ENCODE measurements at places on chromosomes 1 and 21.

GRCh38 chr1:228647523-228648444 is 87.5 kb upstream of the RHOU start:
- DNase-seq, result no peak
- peaks cover 64% of the 10 kb centered on the region for H3K27me3 ChIP-seq
- H3K27ac ChIP-seq, result peak overlapping the region; percentile 46
- peak overlapping the region; percentile 78 for H3K4me3 ChIP-seq
- H3K4me1 ChIP-seq, result peaks cover 27% of the 10 kb centered on the region
- peaks cover 6% of the 10 kb centered on the region for H3K36me3 ChIP-seq

DNA sequence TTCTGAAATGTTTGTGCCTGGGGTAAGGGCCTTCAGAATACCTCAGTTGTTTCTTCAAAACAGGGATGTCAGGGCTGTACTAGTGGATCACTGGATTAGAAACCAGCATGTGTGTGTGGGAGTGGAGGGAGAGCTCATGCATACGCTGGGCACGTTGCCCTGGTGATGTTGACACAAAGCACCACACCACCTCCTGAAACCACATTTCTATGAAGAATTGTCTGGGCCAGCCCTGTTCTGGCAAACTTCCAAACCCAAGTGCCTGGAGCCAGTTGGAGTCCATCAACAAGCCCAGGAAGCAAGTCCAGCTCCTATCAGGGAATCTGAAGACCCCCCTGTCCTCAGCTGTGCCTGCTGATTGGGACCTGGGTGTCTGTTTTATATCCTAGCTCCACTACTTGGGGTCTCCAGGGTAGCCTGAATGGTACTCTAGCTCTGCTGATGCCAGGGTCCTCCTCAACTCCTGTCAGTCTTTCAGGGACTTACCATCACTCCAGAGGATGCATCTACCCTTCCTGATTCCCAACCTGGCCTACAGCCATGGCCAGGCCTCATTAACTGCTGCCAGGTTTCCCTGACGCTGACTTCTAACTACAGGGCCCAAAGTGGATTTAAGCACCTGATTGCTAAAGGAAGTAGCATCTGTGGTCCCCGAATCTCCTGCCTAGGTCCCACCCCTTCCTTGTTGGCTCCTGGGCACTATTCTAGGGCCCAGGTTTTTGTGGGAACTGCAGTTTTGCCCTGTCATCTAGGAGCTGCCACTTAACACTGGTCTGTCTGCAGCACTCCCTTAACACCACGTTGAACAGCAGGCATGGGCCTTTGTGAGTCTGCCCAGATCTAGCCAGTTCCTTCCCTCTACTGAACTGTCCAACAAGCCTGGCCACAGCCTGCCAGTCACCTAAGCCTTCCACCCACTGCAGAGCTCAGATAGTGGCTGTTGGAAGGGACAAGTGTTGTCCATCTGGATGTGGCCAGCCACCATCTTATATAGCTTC is 45.5 kb downstream of the LPAR3 start:
- peak overlapping the region; percentile 16 for H3K27ac ChIP-seq
- DNase-seq, result no peak
- peaks cover 15% of the 10 kb centered on the region for H3K4me1 ChIP-seq
- H3K36me3 ChIP-seq, result no peaks in the 10 kb centered on the region

DNA sequence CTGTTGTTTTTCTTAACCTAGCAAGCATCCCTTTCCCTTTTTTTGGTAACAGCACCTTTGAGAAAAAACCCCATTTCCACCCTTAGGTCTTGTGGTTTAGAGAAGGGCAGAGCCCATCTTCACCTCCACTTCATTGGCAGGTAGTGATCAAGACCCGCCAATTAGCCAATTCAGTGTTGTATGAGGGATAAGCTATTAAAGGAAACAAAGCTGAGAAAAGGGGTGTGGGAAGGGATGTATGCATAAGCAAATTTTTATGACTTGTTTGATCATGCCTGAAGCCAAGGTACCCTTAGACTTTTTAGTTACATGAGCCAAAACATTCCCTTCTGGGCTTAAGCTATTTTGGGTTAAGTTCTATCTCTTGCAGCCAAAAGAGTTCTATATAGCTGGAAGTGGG is 3.6 kb upstream of the ZNF697 start:
- no peaks in the 10 kb centered on the region for H3K36me3 ChIP-seq
- no peak overlapping the region for H3K4me3 ChIP-seq
- H3K27me3 ChIP-seq, result peaks cover 79% of the 10 kb centered on the region
- H3K27ac ChIP-seq, result no peak overlapping the region

GRCh38 chr1:9780554-9781110 is 43.1 kb downstream of the CLSTN1 start:
- H3K27ac ChIP-seq, result no peak overlapping the region
- H3K27me3 ChIP-seq, result no peaks in the 10 kb centered on the region
- H3K4me3 ChIP-seq, result no peak overlapping the region
- DNase-seq, result no peak
- peaks cover 21% of the 10 kb centered on the region for H3K4me1 ChIP-seq

- DNase-seq, result no peak
- H3K4me1 ChIP-seq, result no peaks in the 10 kb centered on the region
- no peak overlapping the region for H3K4me3 ChIP-seq
- H3K27ac ChIP-seq, result no peak overlapping the region
- peaks cover 36% of the 10 kb centered on the region for H3K27me3 ChIP-seq
- H3K36me3 ChIP-seq, result no peaks in the 10 kb centered on the region
These were observed 8.4 kb downstream of the CR2 start for GRCh38 chr1:207462535-207462934.

GRCh38 chr1:150076066-150076465 is 8.5 kb downstream of the VPS45 start:
- no peaks in the 10 kb centered on the region for H3K27me3 ChIP-seq
- peaks cover 28% of the 10 kb centered on the region for H3K36me3 ChIP-seq
- H3K4me1 ChIP-seq, result peaks cover 6% of the 10 kb centered on the region
- no peak overlapping the region for H3K27ac ChIP-seq

DNA sequence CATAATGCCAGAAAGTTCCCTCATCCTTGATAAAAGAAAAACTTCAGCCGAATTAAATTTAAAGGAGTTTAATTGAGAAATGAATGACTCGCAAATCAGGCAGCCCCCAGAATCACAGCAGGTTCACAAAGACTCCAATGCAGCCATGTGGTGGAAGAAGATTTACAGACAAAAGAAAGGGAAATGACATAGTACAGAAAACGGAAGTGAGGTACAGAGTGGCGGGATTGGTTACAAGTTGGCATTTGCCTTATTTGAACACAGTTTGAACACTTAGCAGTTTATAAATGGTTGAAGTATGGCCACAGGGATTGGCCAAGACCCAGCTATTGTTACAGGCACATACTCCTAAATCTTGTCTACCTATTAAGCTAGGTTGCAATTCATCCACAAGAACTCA is 46.6 kb downstream of the HIVEP3 start:
- no peak overlapping the region for H3K27ac ChIP-seq
- no peaks in the 10 kb centered on the region for H3K27me3 ChIP-seq
- H3K4me3 ChIP-seq, result no peak overlapping the region
- no peak for DNase-seq
- H3K36me3 ChIP-seq, result no peaks in the 10 kb centered on the region
- H3K4me1 ChIP-seq, result peaks cover 40% of the 10 kb centered on the region

- H3K36me3 ChIP-seq, result peaks cover 2% of the 10 kb centered on the region
- H3K4me1 ChIP-seq, result peaks cover 67% of the 10 kb centered on the region
- no peaks in the 10 kb centered on the region for H3K27me3 ChIP-seq
- DNase-seq, result peak; percentile 20
- peak overlapping the region; percentile 76 for H3K27ac ChIP-seq
- H3K4me3 ChIP-seq, result peak overlapping the region; percentile 2
These were observed 182.6 kb upstream of the EDN2 start for GRCh38 chr1:41666981-41667631.

DNA sequence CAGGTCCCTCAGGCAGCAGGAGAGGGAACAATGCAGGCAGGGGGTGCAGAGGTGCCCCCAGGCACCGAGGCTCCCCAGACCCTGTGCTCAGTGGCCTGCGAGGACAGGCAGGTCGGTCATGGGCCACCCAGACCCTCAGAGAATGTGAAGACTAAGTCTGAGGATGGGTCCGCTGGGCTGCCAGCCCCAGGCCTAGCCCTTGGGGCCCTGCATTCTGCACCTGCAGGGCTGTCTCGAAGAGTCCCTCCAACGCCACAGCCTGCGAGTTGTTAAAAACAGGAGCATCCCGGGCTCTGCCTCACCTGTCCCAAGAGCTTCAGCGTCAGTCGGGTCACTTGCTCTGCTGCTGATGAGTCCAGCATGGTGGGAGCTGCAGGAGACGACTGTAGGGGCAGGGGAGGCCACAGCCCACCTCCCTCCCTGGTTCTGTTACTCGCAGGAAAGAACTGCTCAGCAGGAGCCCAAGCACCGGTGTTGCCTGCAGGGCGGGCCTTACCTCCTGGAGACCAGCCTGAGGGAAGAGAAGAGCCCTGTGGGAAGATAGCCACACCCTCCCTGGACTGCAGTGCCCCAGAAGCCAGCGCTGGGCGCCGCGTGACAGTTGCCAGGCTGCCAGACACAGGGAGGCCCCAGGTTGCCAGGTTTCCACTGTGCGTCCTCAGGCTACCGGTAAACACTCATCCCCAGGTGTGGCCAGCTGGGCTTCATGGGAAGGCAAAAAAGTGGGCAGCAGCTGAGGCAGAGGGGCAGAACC is 5.8 kb downstream of the C21orf58 start:
- H3K4me1 ChIP-seq, result peaks cover 6% of the 10 kb centered on the region
- H3K27me3 ChIP-seq, result no peaks in the 10 kb centered on the region
- no peak for DNase-seq
- no peaks in the 10 kb centered on the region for H3K36me3 ChIP-seq
- no peak overlapping the region for H3K4me3 ChIP-seq

DNA sequence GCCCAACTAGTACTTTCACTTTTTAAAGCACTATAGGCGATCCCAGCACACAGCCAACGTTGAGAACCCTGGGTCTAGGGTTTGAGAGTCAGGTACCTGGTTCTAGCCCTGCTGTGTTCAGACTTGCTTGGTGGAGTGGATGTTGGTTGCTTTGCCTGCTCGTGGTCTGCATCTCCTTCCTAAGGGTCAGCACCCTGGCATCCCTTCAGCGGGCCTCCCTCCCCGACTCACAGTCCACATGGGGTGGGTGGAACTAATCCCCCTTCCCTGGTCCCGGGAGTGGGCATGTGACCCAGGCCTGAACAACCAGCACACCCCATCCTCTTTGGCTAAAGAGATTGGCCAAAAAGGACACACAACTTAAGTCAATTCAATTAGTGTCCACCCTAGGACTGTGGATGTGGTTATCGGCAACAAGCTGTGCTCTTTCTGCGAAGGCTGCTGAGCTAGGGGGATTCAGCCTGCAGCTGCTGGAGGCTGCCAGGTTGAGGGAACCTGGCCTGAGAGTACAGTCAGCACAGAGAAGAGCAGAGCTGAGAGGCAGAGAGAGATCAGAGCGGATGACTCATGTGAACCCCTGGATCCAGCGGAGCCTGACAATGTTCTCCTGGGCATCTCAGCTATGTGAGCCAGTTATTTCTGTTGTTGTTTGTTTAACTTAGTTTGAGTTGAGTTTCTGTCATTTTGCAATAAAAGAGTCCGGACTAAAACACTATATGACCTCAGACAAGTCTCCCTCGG is 138.9 kb downstream of the ACTL8 start:
- no peak for DNase-seq
- H3K27me3 ChIP-seq, result peaks cover 57% of the 10 kb centered on the region
- H3K4me3 ChIP-seq, result no peak overlapping the region
- H3K4me1 ChIP-seq, result no peaks in the 10 kb centered on the region
- peaks cover 1% of the 10 kb centered on the region for H3K36me3 ChIP-seq

GRCh38 chr1:155703216-155703615 is 14.3 kb downstream of the DAP3 start:
- no peak overlapping the region for H3K27ac ChIP-seq
- DNase-seq, result no peak
- peaks cover 46% of the 10 kb centered on the region for H3K4me1 ChIP-seq
- no peaks in the 10 kb centered on the region for H3K27me3 ChIP-seq

DNA sequence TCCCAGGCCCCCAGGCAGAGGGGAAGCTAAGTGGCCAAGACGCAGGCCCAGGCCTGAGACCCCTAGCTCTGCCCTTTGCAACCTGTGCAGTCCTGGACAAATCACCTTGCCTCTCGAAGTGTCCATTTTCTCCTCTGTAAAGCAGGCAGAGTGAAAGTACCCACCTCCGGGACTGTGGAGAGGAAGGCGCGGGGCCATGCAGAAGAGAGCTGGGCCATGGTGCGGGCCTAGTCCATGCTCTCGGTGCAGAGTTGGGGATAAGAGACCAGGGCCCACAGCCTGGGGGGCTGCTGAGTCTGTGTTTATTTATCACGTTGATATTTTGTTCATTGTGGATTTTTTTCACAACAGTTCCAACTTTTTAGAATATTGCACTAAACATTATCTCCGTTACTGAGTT is 160.2 kb upstream of the VAMP3 start:
- H3K4me3 ChIP-seq, result no peak overlapping the region
- no peaks in the 10 kb centered on the region for H3K36me3 ChIP-seq
- H3K4me1 ChIP-seq, result no peaks in the 10 kb centered on the region
- no peak overlapping the region for H3K27ac ChIP-seq
- no peak for DNase-seq

DNA sequence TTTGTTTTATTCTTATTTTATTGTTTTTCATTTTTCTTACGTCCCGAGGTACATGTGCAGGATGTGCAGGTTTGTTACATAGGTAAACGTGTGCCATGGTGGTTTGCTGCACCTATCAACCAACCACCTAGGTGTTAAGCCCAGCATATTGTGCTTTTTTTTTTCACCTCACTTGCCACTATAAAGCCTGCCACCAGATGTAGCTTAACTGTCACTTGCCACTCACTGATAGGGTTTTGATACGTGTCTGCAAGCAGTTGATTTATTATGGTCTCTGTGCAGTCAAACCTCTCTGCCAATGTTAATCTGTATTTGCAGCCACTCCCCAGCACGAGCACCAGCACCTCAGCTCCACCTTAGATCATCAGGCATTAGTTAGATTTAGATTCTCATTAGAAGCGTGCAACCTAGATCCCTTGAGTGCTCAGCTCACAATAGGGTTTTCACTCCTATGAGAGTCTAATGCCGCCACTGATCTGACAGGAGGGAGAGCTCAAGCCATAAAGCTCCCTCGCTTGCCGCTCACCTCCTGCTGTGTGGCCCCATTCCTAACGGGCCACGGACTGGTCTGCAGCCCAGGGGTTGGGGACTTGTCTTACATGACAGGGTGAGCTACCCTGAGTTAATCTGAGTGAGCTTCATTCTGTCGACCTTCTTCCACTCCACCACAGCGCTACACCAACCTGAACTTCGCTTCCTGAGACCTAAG is 17.9 kb upstream of the ABCG1 start:
- H3K27me3 ChIP-seq, result no peaks in the 10 kb centered on the region
- H3K4me3 ChIP-seq, result peak overlapping the region; percentile 51
- H3K27ac ChIP-seq, result peak overlapping the region; percentile 82
- no peak for DNase-seq
- no peaks in the 10 kb centered on the region for H3K36me3 ChIP-seq
- peaks cover 40% of the 10 kb centered on the region for H3K4me1 ChIP-seq

Measured in central memory CD8-positive, alpha-beta T cell (primary cell).